ENCODE measurements at places on chromosomes 6 and 20.

DNA sequence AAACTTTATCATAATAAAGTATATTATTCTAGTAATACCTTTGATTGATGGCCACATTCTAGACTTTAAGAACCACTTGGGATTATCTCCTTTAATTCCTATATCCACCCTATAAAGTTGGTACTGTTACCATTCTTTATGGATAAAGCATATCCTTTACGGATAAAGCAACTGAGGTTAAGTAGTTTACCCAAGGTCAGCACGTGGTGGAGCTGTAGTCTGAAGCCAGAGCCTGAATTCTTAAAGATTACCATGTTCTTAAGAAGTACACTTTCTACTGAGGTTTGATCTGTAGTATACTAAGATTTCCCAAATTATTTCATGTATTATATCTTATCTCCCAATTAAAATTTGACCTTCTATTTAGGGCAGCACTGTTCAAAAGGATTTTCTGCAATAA lies 3.0 kb upstream of the NCOA7 start:
- DNase-seq = no peak

DNA sequence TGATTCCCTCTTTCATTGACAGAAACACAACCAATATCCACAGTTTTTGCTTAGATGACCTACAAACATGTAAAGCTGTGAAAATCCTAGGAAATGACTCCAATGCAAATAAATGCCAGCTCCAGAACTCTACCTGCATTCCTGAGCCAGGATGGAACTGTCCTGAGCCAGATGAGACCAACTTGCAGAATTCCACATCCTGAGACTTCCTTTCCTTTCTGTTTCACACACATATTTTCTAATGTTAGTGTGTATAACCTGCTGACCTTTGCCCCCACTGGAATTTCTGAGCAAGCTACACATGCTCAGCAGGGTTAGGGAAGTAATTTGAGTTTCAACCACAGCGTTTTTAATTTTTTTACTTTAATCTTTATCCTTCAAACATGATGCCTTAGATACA lies 69.6 kb upstream of the ADGRF1 start:
- DNase-seq = no peak

- no peak for DNase-seq
These were observed 51.2 kb upstream of the SLC22A1 start for GRCh38 chr6:160070427-160070826.

DNA sequence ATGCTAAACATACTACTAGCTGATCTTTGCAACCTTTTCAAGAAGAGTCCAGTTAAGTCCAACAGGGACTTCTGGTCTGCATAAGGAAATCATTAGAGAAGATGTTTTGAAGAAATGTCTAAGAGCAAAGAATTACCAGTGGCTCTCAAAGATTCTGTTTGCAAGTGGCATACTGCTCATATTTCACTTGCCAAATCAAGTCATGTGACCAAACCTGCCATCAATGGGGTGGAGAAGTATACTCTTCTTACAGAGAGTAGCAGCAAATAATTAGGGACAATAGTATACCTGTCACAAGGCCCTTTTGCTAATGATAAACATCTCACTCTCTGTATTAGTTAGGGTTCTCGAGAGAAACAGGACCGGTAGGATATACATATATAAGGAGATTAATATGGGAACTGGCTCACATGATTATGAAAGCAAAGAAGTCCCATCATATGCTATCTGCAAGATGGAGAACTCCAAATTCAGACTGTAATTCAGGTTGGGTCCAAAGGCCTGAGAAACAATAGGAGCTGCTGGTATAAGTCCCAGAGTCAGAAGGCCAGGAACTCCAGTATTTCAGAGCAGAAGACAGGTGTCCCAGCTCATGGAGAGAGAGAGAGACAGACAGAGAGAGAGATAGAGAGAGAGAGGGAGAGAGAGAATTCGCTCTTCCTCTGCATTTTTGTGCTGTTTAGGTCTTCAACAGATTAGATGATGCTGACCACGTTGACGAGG lies 111.5 kb downstream of the LCA5 start:
- no peak for DNase-seq

DNA sequence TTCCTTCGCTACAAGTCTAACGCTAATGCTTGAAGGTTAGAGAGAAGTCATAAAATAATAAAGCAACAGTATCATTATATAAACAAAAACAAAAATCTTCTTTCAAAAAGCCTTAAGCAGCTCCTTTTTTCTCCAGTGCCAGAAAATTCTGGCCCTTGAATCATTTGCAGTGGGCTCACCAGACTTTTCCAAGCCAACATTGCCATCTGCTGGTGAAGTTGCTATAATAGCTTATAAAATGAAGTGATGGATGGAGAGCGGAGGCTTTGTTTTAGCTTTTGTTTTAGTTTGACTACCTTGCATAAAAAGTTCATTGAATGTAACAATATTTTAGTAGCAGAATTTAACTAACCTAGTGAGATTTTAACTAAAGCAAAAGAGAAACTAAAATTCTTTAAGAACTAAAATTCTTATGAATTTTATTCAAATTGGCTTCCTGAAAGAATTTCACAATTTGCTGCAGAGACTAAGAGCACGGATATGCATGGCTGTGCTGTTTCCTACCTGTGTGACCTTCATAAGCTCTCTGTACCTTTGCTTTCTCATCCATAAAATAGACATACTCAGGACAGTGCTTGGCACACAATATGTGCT lies 44.8 kb upstream of the SLC2A12 start:
- DNase-seq = no peak

DNA sequence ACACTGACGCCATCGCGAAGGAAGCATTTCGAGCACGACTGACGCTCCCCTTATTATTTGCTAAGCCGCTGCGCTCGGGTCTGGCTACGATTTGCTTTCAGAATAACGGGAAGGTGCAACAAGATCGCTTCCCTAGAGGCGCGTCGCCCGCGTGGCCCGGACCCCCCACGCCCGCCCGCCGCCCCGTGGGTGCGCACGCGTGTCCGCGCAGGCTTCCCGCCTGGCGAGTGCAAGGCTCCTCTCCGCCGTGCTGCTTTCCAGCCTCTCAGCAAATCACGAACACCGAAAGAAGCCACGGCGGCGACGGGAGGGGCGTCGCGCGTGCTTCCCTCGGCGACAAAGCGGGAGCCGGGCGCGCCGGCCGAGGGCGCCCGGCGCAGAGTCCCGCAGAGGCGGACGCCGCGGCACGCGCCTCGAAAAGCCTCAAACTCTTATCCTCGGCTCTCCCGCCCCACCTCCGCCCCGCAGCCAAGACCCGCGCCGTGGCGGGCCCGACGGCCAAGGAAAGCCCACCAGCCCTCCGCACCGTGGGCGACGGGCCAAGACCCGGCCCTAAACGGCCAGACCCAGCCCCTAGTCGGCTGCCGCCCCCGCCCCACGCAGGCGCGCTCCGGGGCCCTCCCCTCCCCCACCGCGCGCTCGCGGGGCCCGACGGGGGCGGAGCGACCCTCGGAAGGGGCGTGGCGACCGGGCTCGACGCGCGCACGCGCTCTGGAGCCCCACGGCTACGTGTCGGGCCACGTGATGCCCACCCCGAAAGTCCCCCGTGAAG lies 987 bp upstream of the QKI start:
- peak; percentile 24 for DNase-seq

- no peak for DNase-seq
These were observed 504.9 kb downstream of the DOK5 start for GRCh38 chr20:54980103-54980960.
